Stimulated activated effector memory CD8-positive, alpha-beta T cell treated with anti-CD3 and anti-CD28 coated beads, Interleukin-12 subunit alpha, Interleukin-12 subunit beta, amount 100 ng/mL, for 72 hours (primary cell): ENCODE measurements at places on chromosomes 1 and 21.

- DNase-seq: no peak
Observed at GRCh38 chr1:16091296-16091695, 17.8 kb upstream of the FAM131C start.

DNA sequence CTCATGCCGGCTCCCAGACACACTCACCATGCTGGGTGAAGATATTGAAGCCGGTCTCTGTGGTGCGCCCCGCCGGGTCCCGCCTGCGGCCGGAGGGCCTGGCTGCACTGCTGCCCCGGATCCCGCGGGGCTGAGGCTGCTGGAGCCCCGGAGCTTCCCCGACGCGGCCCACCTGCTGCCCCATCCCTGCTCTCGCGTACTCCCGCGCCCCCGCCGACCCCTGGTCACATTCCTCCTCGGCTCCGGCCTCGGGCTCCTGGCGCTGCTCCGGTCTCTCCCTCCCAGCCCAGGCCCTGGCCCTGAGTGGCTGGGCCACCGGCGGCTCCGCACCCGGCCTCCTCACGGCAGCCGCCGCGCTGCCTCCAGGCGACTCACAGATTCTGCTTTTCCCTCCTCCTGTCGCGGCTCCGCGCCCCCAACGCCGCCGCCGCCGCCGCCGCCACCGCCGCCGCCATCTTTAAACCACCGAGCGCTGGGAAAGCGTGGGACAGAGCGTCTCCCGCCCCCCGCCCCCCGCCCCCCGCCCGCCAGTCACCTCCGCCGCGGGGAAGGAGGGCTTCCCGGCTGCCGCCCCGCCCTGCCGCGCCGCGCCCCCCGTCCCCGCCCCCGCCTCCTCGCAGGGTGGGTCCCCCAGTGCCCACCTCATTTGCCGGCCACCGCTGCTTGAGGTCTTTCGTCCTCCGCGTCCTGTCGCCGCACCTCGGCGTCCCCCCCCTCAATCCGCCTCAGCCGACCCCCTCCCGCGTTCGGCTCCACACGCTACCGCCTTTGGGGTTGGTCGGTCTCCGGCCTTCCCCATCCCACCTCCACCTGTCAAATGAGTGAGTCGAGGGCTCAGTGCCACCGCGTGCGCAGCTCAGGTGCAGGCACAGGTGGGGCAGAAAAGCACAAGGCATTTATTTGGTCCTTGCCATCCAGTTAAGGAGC, at the start of gene ABL2:
Gene ABL2, minus strand, starts transcription at position 464 of the 927 bp plus-strand sequence. Its CDS starts 280 bp downstream, at position 184.
- DNase-seq: peak; percentile 72

GRCh38 chr1:99570486-99571089, 75.3 kb upstream of the PALMD start:
- no peak for DNase-seq

GRCh38 chr1:218964471-218965185, 209.1 kb upstream of the LYPLAL1 start:
- no peak for DNase-seq

GRCh38 chr1:37764414-37764825, 500 bp downstream of the EPHA10 start:
- DNase-seq: no peak

GRCh38 chr1:89942014-89942413, 52.9 kb upstream of the ZNF326 start:
- no peak for DNase-seq

DNA sequence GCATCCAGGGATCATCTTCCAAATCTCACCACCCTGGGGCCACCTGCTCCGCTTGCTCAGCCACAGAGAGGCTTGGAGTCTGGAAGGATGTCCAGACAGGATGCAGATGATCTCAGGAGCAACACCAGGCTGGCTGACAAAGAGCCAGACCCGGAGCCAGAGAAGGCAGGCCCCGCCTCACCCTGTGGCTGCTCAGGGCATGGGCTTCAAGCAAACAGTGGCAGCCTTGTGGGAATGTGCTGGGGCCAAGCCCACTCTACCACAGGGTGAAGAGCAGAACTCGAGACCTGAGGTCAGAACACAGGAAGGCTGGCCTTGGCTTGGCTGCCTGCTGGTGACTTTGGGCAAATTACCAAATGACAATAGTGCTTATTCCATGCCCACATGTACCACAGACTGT, 45.5 kb downstream of the MRPL37 start:
- no peak for DNase-seq

GRCh38 chr1:76950306-76950705, 83.0 kb downstream of the ST6GALNAC5 start:
- DNase-seq: no peak

- no peak for DNase-seq
Observed at GRCh38 chr1:182990413-182991144, 32.6 kb upstream of the LAMC1 start.
